ENCODE measurements at places on chromosomes 2 and 18. TPM values are rescaled to one million over a fixed set of nuclear protein-coding genes. Genes with fewer than 3 reads are reported as not detected.

GRCh38 chr2:105669384-105669891 lies 75.3 kb upstream of the NCK2 start:
- no peak for DNase-seq

The MERTK gene
- polyA plus RNA-seq: 22.9 TPM

GRCh38 chr2:75527676-75528075 lies 33.1 kb downstream of the EVA1A start:
- no peak for DNase-seq

The MALT1 gene
- polyA plus RNA-seq: 42.6 TPM

DNA sequence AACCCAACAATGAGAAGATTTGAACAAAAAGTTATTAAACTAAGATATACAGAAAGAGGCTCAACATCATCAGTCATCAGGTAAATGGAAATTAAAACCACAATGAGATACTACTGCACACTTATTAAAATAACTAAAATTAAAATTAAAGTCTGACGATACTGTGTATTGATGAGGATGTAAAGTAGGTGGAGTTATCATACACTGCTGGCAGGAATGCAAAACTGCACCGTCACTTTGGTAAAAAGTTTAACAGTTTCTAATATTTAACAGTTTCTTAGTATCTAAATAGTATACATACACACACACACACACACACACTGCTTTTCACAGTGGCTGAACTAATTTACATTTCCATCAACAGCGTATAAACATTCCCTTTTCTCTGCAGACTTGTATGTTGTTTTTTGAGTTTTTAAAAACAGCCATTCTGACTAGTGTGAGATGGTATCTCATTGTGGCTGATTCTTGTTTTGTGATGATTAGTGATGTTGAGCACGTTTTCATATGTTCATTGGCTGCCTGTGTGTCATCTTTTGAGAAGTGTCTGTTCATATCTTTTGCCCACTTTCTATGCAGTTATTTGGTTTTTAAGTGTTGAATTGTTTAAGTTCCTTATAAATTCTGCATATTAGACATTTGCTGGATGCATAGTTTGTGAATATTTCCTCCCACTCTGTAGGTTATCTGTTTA lies 726.9 kb upstream of the CHAC2 start:
- DNase-seq: no peak

The RNF125 gene
- 2.7 TPM for polyA plus RNA-seq

DNA sequence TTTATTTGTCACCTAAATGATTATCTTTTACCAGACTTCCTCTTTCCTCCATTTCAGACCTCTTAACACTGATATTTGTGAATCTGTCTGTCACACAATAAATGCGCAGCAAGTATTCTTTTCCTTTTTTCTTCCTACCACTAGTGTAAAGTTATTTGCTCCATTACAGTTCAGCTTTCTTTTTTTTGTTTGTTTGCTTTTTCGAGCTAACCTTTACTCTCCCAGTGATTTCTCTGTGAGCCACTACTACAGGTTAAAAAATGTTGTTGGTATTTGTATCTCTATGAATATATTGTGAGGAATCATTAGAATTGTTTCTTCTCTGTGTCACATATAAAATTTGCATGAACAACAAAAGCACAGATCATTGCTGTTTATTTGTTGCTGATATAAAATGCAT lies 854.0 kb upstream of the GCFC2 start:
- DNase-seq: no peak

GRCh38 chr2:118763797-118764196 lies 83.7 kb downstream of the EN1 start:
- no peak for DNase-seq

- no peak for DNase-seq
These were observed 63.6 kb downstream of the CIB4 start for GRCh38 chr2:26577442-26578112.

The C1QL2 gene
- polyA plus RNA-seq: not detected

The GCKR gene
- polyA plus RNA-seq: 0.10 TPM

- no peak for DNase-seq
These were observed 129.8 kb upstream of the CAB39 start for GRCh38 chr2:230582851-230583283.

GRCh38 chr2:100206731-100207255 lies 64.4 kb upstream of the AFF3 start:
- no peak for DNase-seq

The SGPP2 gene
- polyA plus RNA-seq: 17.4 TPM

DNA sequence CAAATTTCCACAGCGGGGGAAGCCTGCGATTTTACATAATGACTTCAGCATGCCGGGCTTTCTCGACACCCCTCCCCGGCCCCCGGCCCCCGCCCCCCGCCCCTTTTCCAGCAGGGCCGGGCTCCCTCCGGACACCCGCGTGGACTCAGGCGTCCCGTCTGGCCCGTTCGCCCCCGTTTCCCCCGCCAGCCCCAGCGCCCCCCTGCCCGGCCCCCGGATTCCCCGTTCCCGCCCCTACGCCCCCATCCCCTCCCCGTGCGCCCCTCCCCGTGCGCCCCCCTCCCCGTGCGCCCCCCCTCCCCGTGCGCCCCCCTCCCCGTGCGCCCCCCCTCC lies 456 bp upstream of the NFATC1 start:
- no peak for DNase-seq

- DNase-seq: no peak
These were observed 95.9 kb upstream of the LCLAT1 start for GRCh38 chr2:30351116-30351515.

The ACMSD gene
- 43.9 TPM for polyA plus RNA-seq

The SEPTIN2 gene
- polyA plus RNA-seq: 675 TPM

- no peak for DNase-seq
These were observed 344.9 kb downstream of the DCDC2C start for GRCh38 chr2:4047961-4048891.

The INSIG2 gene
- 38.7 TPM for polyA plus RNA-seq

- no peak for DNase-seq
These were observed 431.3 kb downstream of the TSN start for GRCh38 chr2:122186761-122187222.

- DNase-seq: no peak
These were observed 96.6 kb downstream of the RHBDD1 start for GRCh38 chr2:226932443-226932842.

All from left kidney (tissue), 8 donors.